Stimulated activated CD8-positive, alpha-beta memory T cell treated with anti-CD3 and anti-CD28 coated beads, Interleukin-4, amount 100 ng/mL, for 1 hour (primary cell): ENCODE measurements at places on chromosomes 7 and 10.

DNA sequence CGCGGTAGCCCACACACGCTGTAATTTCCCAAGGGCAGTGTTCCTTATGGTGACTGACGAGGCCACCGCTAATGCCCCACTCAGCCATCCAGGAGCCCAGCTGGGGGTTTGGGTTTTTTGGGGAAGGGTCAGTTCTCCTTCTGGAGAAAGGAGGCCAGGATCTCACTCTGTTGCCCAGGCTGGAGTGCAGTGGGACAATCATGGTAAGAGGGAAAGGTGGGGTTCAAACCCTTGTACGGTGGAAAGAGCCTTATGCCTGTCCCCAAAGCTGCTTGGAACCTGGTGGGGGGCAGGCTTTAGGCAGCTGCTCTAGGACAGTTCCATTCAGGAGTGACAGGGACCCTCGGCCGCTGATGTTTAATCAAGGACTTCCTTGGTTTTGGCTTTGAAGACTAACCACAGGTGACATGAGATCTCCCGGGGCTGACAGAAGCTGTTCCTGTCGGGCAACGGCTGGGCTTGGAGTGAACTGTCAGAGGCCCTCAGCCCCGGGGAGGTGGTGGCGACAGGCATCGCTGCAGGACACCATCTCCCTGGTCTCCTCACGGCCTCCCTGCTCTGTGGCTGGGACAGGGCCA is 84.5 kb downstream of the CARD11 start:
- no peak for DNase-seq

- DNase-seq, result no peak
Measured at GRCh38 chr10:123897146-123897545, 5.5 kb upstream of the CPXM2 start.

GRCh38 chr7:155885167-155886155 is 73.2 kb upstream of the SHH start:
- DNase-seq, result no peak

DNA sequence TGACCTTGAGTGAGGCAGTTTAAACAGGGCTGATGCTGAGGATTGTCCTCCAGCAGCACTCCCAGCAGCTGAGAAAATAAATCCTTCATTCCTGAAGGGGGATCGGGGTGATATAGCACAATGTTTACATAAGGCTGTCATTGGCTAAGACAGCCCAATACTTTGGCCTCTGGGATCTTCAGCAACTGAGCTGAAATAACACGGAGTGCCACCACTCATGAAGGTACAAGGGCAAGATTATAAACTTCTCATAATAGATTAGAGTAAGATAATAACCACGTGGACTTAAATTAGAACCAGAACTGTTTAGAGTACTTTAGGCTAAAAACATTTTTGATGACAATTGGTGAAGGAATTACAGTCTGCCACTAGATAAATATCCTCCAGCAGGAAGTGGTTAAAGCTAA is 70.0 kb upstream of the PAPSS2 start:
- DNase-seq, result no peak

- no peak for DNase-seq
Measured at GRCh38 chr7:41148521-41148951, 554.4 kb downstream of the INHBA start.

DNA sequence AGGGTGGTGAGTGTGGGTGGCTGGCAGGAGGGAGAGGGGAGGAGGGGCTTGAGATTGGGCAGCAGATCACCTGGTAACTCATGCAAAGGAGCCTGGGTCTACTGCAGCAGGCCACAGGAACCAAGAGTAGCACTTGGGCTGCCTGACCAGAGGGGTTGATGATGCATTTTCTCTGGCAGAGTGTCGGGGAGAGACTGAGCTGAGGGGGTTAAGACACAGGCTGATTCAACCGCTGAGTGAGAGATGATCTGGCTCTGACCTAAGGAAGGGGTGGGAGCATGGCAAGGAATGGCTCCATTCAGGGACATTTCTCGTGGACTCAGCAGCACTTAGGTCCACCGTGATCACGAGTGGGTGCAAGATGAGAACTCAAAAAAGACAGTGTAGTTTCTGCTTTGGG is 115.5 kb upstream of the STK17A start:
- no peak for DNase-seq

DNA sequence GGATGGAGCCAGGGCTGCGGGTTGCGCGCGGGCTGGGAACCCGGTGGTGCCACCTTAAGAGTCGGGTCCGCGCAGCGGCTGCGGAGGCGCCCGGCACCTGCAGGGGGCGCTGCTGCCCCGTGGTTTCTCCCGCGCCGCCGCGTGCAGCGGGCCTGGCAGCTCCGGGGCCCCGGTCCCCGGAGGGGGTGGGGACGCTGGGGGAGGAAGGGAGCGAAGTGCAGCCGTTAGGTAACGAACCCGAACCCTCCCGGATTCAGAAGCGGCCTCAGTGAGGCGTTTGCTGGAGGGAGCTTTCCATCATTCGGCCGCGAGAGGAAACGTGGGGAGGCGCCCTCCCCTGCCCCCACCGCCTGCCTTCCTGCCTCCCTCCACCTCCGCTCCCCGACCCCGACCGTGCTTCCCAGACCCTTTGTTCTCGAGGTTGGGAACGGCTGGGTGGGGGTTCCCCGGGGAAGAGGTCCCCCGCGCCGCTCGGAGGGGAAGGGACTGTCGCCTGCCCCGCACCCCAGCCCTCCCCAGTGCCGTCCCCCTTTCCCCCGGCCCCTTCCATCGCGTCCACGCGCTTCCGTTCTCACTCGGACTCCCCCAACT is 29.6 kb downstream of the SKIDA1 start:
- DNase-seq, result peak; percentile 69

GRCh38 chr7:44408596-44408995 is 81.9 kb downstream of the NUDCD3 start:
- no peak for DNase-seq

DNA sequence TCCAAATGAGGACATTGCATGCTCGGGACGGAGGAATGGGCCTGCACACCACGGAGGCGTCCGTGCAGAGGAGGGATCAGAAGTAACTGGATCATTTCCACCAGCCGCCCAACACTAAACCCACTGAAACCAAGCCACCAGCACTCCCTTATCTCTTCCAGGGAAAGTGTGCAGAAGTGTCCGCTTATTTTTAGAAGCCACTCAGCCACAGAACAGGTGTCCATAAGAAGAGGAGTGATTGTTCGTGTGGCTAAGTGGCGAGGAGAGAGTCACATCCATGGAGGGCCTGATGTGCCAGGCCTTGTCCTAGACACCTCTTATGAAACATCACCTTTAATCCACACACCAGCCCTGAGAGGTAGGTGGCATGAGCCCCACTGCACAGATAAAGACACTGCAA is 407.9 kb upstream of the NPVF start:
- no peak for DNase-seq

GRCh38 chr7:126001349-126001748 is 1071.7 kb upstream of the POT1 start:
- no peak for DNase-seq

DNA sequence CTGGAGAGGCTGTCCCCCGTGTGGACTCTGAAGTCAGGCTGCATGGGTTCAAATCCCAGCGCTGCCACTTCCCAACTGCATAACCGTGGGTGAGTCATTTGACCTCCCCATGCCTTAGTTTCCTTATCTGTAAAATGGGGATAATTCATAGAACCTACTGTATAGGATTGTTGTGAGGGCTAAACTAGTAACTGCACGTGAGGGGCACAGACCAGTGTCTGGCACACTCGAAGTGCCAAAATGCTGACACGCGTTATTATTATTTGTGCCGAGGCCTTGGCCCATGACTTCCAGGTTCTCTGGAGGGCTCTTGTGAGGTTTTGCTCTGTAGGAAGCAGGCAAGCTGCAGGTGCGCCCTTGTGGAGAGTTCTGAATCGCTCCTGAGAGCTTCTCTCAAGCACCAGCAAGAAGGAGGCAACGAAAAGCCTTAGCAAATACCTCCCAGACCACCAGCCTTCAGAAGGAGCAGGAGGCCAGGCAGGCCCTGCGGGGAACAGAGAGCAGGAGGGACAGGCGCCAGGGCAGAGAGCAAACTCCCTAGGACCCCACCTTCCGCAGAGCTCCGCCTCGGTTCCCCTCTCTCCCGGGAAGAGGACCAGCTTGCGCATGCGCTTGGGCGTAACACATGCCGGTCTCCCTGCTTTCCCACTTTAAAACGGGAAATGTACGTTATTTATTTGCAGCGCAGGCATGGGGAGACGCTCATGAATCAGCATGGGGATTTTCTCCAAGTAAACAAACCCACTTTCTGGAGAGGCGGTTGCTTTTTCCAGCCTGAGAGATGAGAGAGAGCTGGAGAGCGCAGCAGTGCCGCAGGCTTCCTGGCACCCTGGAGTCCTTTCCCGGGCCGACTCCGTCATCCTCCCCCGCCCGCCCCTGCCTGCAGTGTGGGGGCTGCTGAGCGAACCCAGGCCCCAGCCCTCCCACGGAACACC is 39.6 kb downstream of the SORCS3 start:
- no peak for DNase-seq

GRCh38 chr10:77301305-77301730 is 336.3 kb downstream of the KCNMA1 start:
- no peak for DNase-seq

- no peak for DNase-seq
Measured at GRCh38 chr7:103934508-103934907, 55.0 kb downstream of the RELN start.

- no peak for DNase-seq
Measured at GRCh38 chr10:88232029-88232895, 350.9 kb downstream of the RNLS start.
